Keratinocyte (primary cell): ENCODE measurements at places on chromosomes 6 and 20. TPM values are rescaled to one million over a fixed set of nuclear protein-coding genes. Genes with fewer than 3 reads are reported as not detected.

DNA sequence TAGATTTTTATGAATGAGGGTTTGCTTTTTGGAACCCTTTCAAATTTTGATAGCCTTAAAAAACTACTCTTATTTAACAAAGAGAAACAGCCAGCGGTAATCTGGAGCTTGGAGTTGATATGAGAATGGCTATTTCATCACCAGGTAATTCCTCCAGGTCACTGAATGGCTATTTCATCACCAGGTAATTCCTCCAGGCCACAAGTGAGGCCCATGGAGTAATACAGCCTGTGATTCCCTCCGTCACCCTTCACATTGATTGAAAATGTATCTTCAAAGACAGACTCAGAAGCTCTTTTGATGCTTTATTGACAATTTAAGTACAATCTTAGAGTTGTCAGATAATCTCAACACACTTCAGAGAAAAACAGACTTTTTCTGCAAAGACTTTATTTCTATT is 73.3 kb upstream of the AGPAT4 start:
- DNase-seq: no peak

DNA sequence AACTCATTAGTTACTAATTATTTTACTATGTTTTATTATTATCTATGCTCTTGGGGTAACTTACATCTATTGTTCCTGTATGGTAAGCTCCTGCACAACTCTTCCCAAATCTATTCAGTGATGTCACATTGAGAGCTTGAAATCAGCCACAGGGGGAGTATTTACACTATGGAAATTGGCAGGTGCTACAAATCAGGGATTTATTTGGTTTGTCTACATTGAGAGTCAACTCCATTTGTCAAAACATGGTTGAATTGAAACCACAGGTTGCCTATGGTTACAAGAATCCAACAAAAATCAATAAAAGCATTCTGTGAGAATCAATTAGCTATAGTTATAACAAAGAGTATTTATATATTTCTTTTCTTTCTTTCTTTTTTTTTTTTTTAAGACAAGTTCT is 3.9 kb upstream of the FITM2 start:
- DNase-seq: no peak

DNA sequence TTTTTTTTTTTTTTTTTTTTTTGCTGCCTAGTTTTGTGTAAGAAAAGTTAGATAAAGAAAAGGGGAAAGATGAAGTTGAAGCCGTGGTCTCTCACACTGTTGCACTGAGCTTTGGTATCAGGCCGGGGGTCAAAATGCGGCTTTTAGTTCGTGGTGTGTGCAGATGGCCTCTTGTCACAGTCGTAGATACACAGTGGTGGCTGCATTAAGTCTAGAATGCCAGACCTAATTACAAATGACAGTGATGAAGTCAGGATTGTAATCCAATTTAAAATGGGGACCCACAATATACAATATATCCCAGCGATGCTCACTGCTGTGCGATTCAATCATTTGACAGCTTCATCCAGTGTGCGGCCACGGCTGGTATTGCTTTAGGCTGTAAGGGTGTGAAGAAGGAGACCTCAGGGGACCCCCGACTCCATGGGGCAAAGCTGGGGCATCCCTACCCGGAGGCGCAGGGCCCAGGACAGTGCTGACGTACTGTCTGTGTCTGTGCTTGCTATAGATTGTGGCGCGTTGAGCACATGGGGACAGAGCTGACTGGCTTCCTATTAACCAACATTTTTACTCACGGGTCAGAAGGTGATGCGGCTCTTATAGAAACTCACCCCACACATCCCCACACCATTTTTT is 210.0 kb upstream of the SOX4 start:
- no peak for DNase-seq

- DNase-seq: no peak
Observed at GRCh38 chr20:63071541-63072181, 64.9 kb upstream of the BHLHE23 start.

- no peak for DNase-seq
Observed at GRCh38 chr6:38750968-38751615, 36.0 kb downstream of the DNAH8 start.

DNA sequence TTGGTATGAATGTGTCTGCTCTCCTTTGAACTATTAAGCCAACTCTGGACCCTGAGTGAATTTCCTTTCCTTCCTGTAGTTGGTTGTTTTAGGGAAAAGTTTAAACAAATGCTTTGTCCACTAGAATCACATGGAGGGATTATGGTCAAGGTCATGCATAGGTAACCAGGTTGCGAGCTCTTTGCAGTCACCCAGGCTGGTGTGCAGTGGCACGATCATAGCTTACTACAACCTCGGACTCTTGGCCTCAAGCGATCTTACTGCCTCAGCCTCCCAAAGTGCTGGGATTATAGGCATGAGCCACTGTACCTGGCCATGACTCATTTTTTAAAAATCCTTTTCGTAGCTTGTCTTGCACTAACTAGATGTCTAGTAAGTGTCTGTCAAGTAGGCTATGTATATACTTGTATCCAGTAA is 88.0 kb upstream of the SOX4 start:
- DNase-seq: peak; percentile 44

GRCh38 chr6:161008245-161008644 is 16.7 kb downstream of the MAP3K4 start:
- DNase-seq: no peak

- no peak for DNase-seq
Observed at GRCh38 chr6:158819977-158820622, 932 bp upstream of the EZR start.

DNA sequence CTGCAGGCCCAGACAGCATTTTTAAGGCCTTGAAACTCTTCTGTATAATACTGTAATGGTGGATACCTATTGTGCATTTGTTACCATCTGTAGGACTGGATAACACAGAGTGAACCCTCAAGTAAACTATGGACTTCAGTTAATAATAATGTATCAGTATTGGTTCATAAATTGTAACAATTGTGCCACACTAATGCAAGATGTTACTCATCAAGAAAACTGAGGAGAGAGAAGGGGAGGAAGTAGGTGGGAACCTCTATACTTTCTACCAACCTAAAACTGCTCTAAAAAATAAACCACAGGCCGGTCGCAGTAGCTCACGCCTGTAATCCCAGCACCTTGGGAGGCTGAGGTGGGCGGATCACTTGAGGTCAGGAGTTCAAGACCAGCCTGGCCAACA is 10.8 kb downstream of the MAPK13 start:
- no peak for DNase-seq

DNA sequence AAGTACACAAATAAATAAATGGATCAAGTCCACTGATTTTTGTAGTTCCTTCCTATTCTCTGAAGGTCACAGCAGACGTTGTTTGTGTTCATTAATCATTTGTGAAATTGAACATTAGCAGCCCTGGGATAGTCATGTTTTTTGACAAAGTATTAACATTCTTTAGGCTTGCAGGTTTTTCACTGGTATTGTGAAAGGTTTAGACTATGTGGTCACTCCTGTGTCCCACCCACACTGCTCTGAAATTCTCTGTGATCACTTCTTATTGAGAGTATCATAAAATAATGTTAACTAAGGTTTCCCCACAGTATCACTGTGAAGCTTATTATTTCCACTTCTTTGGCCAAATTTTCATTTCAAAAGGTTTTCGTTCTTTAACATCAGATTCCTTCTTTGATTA is 3.5 kb downstream of the FAM83B start:
- no peak for DNase-seq

The BCAS4 gene
- 13.8 to 23.1 TPM (median 19.0 TPM) in 3 replicates for polyA plus RNA-seq

The DDO gene
- not detected in 3 replicates for polyA plus RNA-seq

The LST1 gene
- 0.18 TPM in 1 of 3 replicates, not detected in the others for polyA plus RNA-seq
